ENCODE measurements at places on chromosomes 4 and X.

DNA sequence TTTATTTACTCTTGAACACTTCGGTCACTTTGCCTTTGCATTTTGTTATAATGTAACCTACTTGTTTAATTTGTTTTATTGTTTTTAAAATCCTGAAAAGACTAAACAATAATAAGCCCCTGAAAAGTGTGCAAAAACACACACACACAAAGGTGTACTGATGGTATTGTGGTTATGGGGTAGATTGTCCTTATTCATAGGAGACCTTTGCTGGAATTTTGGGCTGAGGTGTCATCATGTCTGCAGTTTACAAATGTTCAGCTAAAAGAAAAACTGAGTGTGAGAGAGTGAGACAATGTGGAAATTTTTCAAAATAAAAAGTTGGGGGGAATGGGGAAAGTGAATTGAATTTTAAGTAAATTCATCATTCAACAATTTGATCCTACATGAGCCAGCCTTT, 174.9 kb downstream of the QDPR start:
- DNase-seq, result no peak

GRCh38 chr4:165867961-165868360, 5.1 kb upstream of the TLL1 start:
- DNase-seq, result no peak

- DNase-seq, result no peak
Observed at GRCh38 chrX:55357236-55357635, 92.5 kb upstream of the PAGE3 start.

GRCh38 chr4:127783026-127783769, 1.1 kb downstream of the HSPA4L start:
- no peak for DNase-seq

DNA sequence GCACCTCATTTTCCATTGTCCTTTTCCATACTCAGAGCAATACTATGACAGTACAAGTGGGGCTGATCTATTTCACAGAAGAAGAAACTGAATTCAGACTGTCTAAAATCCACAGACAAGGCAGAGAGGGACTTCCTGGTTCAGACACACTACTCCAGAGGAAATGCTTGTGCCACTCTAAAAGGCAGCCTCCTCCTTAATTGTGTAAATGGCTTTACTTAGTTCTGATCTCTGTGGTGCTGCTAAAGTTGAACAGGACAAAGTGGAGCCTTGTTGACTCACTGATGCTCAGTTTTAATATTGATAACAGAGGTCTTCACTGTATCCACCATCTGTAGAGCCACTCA, 122.4 kb downstream of the KIT start:
- no peak for DNase-seq

DNA sequence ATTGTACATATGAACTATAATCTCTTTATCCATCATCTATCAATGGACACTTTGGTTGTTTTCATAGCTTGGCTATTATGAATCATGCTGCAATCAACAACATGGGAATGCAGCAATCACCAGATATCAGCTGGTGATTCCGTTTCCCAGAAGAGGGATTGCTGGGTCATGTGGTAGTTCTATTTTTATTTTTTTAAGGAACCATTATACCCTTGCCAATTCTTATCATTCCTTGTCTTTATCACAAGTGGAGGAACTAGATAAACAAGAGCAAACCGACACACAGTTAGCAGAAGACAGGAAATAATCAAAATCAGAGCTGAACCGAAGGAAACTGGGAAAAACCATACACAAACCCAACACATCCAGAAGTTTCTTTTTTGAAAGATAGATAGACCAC, 14.5 kb upstream of the LNX1 start:
- no peak for DNase-seq

DNA sequence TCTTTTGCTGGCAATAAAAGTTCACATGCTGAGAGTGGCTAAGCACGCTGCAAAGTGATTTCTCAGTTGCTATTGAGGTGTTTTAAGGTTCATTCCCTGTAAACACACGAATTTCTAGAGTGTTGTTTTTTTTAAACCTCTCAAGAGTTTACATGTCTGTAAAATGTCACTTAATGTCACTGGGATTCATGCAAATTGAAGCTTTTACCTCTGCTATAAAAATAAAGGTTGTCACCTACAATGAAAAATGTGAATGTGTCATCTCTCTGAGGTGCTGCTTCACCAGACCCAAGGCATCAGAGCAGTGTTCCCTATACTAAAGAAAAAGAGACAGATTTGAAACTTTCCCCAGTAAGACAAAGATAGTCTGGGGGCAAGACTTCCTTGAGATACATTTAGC, 127.0 kb downstream of the PPA2 start:
- no peak for DNase-seq

DNA sequence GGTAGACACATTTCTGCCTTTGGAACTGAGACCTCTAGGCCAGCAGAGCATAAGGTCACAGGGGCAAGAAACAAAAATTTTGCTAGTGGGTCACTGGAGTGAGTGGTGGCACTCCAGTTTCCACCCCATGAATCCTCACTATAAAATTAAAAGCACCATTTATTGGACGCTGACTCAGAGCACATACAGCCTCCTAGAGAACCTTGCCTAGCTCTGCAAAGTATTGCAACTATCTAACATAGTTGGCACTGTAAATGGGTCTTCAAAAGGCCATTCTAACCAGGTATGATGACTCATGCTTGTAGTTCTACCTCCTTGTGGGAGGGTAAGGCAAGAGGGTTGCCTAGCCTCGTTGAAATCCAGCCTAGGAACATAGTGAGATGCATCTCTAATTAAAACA, 25.1 kb downstream of the RRAGB start:
- DNase-seq, result no peak

DNA sequence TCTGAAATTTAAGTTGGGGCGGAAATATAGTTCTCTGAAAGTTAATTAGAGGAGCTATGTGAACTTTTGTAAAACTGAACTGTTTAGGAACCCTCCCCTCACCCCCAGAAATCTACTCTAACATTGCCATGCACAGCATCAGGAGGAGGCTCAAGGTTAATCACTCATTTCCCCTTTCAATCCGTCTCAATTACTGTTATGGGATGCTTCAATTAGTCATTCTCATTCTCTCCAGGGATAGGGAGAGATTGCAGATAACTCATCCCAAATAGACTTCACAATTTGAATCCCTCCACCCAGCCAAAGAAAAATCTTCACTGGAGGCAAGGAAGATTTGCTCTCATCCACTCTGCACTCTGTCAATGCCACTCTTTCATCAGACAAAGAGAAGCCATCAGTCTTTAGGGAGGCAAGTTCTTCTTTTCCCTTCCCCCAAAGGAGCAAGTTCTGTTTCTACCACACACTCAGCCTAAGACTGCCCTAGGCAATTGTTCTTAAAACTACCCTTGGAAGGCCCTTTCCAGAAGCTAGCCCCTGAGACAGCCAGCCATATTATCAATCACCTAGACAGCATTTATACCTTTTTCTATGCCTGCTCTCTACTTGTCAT, 140.4 kb downstream of the SLC10A7 start:
- DNase-seq, result no peak

DNA sequence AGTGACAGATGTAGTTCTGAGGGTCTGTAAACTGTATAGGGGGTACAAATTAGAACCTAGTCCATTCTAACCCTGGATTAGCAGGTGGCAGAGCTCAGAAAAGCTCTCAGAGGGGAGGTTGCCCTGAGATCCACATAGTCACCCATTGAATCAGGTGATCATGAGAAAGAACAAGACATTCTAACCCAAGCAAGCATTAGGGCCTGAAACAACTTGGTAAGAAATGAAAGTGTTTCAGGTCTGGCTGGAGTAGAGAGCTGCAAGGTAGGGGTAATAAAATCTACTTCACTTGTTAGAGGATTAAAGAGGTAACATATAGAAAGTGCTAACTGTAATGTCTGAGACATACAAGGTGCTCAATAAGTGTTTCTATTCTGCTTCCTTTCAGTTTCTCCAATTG, 8.8 kb upstream of the BMP2K start:
- no peak for DNase-seq

- no peak for DNase-seq
Observed at GRCh38 chr4:2834001-2834921, 9.4 kb upstream of the ADD1 start.

DNA sequence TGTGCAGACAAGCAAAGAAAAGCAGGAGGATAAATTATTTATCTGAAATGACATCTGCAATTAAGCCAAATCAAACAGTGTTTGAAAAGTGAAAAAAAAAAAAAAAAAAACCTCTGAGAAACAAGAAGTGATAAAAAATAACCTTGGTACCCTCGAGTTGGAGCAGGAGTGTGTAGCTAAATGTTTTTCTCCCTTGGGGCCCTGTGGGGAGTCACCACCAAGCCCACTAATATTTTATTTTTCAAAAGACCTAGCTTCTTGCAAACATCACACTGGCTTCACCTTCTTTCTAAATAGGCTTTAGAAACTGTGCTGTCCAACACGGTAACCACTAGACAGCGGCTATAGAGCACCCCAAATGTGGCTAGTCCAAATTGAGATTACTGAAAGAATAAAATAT, 47.7 kb downstream of the SNX25 start:
- no peak for DNase-seq

DNA sequence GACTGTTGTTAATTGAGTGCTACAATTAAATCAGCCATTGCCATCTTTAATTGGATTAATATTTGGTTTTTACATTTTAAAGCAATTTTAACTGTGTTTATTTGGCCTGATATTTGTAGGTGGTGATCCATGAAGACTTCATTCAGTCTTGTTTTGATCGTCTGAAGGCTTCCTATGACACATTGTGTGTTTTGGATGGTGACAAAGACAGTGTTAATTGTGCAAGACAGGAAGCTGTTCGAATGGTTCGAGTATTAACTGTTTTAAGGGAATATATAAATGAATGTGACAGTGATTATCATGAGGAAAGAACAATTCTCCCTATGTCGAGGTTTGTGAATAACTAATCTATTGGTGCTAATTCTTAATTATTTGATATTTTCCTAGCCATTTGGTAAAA, 82.6 kb downstream of the USP9X start:
- no peak for DNase-seq

DNA sequence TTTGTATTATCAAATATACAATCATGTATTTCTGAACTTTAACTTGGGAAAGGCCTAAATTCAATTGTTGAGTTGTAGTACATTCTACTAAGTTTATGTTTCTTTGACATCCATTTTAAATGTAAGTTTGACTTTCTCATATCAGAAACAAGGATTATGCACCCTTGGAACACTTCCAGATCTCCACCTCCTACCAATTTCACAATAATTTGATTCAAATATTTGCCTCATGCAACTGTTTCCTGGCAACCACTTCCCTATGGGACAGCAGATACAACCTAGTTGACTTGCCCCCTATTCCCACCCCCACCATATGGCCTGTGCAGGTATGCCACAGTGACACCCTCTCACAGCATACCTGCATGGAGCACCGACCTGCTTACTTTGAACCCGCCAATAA, 506.4 kb upstream of the PABPC4L start:
- no peak for DNase-seq

DNA sequence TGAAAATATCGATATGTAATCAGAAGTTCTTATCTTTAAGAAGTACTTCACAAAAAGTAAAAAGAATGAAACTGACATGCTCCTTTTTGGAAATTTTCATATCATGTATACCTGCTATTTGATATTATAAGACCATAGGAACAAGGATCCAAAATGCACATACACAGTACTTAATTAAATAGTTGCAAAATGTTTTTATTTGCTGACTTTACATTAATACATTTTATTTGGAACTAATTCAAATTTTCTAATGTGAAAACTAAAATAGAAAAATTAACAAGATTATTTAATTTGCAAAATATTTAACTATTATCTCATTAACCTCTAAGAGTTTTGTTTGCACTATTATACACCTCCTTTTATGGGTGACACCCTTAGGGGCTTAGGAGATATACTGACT, 155.0 kb downstream of the TRAM1L1 start:
- DNase-seq, result no peak

Data from stimulated activated CD8-positive, alpha-beta memory T cell treated with anti-CD3 and anti-CD28 coated beads, Interleukin-4, amount 100 ng/mL, for 1 hour (primary cell).